ENCODE measurements at places on chromosomes 11 and 22.

GRCh38 chr11:73469401-73469800 is 93.2 kb downstream of the RELT start:
- no peak for DNase-seq

GRCh38 chr11:34957206-34957605 is 40.8 kb downstream of the PDHX start:
- DNase-seq = no peak

GRCh38 chr22:38285018-38285417 is 12.2 kb upstream of the TMEM184B start:
- no peak for DNase-seq

DNA sequence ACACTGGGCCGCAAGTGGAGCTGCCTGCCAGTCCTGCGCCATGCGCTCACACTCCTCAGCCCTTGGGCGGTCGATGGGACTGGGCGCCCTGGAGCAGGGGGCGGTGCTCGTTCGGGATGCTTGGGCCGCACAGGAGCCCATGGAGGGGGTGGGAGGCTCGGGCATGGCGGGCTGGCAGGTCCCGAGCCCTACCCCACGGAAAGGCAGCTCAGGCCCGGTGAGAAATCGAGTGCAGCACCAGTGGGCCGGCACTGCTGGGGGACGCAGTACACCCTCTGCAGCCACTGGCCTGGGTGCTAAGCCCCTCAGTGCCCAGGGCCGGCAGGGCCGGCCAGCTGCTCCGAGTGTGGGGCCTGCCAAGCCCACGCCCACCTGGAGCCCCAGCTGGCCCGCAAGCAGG is 328.7 kb upstream of the LRRC4C start:
- DNase-seq = no peak

DNA sequence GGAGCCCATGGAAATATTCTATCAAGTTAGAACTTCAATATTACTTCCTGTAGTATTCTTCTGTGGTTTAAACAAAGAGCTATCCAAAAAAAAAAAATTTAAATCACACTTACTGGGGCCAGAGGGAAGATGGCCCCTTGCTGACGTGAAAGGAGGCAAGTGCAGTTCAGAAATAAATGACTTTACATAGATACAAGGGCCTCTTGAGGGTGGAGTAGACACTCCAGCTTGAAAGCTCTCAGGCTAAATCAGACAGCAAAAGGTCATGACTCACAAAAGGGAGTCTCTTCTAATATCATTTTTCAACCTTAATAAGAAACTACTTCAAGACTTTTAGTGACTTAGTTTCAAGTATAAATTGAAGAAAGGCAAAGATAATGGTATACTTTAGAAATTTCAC is 1160.3 kb downstream of the FAM181B start:
- no peak for DNase-seq

GRCh38 chr11:112176077-112176476 is 765 bp downstream of the BCO2 start:
- DNase-seq = no peak

GRCh38 chr11:7332451-7332850 is 80.7 kb downstream of the SYT9 start:
- no peak for DNase-seq

DNA sequence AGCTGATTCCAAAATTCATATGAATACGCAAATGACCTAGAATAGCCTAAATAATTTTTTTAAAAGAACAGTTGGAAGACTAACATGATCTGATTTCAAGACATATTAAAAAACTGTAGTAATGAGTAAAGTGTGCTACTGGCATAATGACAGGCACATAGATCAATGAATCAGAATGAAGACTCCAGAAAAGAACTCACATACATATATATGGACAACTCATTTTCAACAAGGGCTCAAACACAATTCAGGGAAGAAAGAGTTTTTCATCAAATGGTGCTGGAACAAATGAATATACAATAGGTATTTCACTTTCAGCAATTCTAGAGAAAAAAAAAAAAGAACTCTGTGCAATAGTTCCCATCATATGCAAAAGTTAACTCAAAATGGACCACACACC is 33.7 kb downstream of the BTBD10 start:
- no peak for DNase-seq

- DNase-seq = no peak
Measured at GRCh38 chr11:61975638-61976419, 8.4 kb upstream of the FTH1 start.

DNA sequence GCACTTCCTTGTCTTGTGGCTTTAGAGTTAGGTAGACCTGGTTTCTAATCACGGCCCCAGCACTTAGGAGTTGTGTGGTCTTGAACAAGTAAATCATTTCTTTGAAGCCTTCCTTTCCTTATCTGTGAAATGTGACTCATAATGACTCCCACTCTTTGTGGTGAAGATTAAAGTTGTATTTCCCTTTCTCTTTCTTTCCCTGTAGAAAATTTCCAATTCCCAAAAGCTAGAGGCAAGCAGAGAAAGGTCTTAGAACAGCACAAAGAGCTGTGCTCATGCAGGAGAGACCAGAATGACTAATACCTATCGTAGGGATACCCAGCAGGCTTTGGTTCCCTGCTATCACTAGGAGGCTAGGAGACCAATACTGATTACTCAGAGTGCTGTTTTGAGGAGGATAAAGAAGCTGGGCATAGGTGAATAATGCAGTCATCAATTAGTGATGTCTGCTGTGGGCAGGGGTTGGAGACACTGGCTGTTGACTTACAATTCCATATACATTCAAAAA is 270.7 kb upstream of the SYN3 start:
- no peak for DNase-seq

DNA sequence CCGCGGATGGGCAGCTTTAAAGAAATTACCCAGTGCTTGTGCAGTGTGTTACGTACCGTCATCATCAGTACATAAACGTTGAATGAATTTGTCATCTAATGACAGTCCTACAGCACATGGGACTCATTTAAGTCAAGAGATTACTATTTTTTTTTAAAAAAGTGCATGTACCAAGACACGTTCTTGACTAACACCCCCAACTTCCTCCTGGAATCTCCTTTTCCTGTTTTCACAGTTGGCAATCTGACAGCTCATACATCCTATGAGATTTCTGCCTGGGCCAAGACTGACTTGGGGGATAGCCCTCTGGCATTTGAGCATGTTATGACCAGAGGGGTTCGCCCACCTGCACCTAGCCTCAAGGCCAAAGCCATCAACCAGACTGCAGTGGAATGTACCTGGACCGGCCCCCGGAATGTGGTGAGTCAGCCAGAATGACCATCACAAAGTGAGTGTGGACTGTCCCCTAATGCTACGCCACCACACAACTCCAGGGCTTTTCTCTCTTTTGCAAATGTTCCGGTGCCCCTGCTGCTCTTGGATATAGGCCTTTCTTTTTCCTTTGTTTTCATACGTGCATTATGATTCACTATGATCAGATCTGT is 162.0 kb upstream of the SORL1-AS1 start:
- DNase-seq = no peak

DNA sequence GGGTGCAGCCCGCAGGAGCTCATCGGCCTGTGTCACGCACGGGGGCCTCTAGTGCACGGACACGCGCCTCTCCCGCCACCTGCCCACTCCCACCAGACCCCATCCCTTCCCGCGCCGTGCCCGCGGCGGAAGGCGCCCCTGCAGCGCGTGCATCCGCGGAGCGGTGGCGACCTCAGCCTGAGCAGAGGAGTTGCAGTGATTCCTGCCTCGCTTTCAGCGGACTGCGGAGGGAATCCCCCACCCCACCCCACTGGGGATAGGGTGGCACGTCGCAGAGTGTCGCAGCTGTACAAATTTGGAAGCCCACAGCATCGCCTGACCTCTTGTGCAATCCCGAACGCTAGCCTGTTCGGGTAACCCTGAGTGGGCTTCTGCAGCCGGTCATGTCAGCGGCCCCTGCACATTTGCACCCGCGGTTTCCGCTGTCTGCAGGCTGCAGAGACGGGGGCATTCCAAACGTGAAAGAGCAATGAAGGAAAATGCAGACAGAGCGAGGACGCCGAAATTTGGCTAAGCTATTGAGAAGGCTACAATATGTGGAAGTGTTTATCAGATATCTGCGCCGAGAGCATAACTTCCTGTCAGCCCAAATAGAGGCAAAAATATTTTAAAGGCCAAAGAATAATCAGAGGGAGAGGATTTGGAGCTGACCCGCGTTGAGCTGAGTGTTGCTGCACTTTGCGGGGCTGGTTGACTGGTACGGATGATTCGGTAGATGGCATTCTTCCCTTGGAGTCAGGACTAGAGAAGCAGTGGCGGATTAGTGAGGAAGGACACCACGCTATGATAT is 617 bp upstream of the ARHGAP20 start:
- peak; percentile 43 for DNase-seq

DNA sequence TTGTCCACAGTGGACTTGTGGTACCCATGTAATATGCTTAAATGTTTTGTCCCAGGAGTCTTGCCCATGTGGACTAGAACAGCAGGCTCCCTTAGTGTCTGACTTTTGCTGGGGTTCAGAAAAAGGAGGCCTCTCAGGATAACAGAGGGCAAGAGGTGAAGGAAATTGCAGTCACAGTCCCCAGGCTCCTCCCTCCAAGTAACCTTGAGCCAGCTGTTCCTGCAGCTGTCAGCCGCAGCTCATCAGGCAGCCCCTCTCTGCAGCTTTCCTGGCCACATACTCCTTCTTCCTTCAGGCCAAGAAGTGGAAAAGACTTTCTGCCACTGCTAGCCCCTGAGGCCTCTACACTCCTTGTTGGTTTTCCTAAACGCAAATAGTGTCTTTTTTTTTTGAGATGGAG is 6.3 kb upstream of the MYO18B start:
- DNase-seq = no peak

GRCh38 chr22:38203090-38203810 is 1.5 kb downstream of the MAFF start:
- peak; percentile 41 for DNase-seq

GRCh38 chr11:125245299-125245698 is 80.7 kb downstream of the PKNOX2 start:
- DNase-seq = no peak

GRCh38 chr11:118607401-118608359 is at the start of gene PHLDB1:
PHLDB1 (plus strand) TSS chr11:118607615; CDS start chr11:118613837, 6,222 bp downstream.
- DNase-seq = peak; percentile 62

GRCh38 chr11:74325649-74326645 is 14.5 kb upstream of the P4HA3 start:
- no peak for DNase-seq

DNA sequence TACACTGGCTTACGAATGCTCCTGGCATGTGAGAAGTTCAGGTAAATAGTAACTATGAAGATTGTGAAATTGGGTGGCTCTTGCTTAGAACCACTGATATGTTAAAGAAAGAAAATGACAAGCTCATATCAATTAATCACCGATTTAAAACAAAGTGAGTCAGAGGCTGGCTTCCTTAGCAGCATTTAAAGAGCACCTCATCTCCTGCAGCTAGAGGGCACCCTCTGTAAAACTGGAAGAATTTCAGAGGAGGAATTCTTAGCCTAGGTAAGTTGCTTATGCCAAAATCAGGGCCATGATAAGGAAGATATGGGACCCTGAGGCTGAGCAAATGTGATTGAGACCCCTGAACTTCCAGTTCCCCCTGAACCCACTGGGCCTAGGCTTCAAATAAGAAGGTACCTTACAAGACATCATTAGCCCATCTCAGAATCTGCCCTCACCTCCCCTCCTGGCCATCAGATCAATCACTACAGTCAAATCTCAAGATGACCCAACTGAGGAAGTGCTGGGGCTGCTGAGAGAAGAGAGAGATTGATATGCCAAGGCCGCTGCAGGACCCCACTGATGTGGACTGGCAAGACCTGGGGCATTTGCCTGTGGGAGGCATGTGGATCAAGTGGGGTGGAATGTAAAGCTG is 8.6 kb upstream of the CD3E start:
- no peak for DNase-seq

DNA sequence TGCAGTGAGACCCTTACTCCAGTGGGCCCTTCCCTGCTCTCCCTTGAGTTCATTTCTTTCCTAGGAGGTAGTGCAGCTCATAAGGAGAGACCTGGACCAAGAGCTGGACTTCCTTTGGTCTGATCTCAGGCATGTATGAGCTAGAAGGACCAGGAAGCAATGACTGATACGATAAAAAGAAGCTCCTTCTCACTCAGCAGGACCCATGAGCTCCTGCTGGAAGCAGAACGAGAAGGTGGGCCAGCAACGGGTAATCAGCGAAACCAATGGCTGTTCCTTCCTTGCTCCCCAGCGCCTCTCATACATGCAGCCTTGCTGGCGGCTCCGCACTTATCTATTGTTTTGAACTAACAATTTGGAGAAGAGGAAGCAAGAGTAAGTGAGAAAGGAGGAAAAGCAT is 56.8 kb downstream of the RPUSD4 start:
- DNase-seq = no peak

DNA sequence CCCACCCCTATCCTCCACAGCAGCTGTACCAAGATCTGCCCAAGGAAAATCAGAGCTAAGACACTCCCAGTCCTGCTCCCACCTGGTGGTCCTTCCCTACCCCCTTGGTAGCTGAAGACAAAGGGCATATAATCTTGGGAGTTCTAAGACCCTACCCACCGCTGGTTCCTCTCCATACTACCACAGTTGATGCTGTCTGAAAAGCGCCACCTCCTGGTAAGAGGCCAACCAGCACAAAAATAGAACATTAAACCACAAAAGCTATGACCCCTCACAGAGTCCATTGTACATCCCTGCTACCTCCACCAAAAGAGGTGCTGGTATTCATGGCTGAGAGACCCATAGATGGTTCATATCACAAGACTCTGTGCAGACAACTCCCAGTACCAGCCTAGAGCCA is 161.5 kb upstream of the ARHGAP42 start:
- DNase-seq = no peak

DNA sequence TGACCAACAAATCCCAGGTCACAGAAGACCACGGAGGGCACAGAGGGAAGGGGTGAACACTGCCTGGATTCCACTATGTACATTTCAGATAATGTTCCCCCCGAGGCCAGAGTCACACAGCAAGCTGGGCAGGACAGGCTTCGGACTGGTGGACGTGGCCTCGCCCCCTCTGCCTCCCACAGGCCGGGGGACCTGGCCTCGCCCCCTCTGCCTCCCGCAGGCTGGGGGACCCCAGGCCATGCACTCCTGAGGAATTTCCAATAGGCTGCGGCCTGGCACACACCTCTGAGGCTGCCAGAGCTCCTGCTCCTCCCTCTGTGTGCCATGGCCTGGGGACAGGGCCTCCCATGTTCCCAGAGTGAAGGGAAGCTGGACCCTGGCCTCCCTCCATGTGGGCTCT is 1352.8 kb downstream of the BRD1 start:
- no peak for DNase-seq

DNA sequence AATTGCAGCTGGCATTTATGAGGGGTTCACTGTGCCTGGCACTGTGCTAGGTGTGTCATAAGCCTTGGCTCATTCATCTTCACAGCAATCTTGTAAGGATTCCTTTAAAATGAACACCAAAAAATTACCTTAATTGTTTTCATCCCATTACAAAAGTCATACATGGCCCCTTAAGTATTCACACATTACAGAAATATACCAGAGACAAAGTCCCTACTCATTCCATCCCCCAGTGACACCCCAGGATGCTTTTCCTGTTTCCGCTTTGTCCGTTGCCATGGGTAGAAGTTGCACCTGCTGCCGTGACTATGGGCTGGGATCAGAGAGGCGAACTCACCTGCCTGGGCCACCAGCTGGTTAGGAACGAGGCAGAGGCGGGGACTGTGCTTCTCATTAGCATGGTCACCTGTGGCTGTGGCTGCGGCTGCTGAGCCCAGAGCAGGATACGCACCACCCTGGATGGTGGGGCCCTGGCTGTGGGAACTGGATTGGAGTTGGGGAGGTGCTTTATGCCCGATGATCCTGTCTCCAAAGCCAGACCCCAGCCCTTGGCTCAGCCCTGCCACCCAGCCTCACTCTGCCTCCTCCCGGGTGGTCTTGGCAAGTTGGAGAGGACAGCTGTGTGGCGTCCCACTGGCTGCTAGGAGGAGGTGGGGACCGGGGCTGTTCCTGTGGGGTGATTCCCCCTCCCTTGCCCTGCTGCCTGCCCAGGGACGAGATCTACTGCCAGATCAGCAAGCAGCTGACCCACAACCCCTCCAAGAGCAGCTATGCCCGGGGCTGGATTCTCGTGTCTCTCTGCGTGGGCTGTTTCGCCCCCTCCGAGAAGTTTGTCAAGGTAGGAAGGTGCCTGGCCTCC is 60.8 kb downstream of the MYO7A start:
- DNase-seq = peak; percentile 91
